ENCODE measurements at places on chromosomes 16 and 17.

- DNase-seq: no peak
Measured at GRCh38 chr16:29644338-29644857, 18.6 kb upstream of the SPN start.

DNA sequence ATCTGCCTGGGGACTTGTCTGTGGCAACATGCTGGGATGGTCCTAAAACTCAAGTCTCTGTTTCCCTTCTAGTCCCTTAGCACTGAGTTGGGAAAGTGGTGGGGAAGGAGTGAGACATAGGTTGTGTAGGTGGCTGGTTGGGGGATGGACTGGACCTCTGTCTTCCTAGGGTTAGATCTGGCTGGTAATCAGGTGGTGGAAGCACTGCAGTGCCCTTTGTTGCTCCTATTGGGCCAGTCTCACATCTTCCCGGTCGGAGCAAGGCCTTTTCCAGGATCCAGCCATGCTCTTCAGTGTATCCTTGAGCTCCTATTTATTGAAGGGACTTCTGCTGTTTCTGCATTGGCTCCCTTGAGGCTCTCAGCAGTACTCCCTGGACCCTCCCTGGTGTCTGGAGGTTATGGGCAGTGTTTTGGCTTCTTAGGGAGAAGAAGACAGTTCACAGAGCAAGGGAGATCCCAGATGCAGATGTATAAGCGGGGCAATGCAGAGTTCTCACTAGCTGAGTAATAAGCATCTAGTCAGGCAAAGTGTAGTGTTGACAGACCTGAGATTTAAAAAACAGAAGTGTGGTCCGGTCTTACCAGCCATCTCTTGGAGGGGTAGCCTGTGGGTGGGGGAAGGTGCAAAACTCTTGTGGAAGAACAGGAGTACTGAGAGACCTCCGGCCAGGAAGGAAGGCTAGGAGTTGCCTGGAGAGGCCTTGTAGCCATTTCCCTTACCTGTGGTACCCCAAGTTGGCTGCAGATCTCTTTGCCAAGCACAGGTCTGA is 1.3 kb upstream of the NUTF2 start:
- no peak for DNase-seq

DNA sequence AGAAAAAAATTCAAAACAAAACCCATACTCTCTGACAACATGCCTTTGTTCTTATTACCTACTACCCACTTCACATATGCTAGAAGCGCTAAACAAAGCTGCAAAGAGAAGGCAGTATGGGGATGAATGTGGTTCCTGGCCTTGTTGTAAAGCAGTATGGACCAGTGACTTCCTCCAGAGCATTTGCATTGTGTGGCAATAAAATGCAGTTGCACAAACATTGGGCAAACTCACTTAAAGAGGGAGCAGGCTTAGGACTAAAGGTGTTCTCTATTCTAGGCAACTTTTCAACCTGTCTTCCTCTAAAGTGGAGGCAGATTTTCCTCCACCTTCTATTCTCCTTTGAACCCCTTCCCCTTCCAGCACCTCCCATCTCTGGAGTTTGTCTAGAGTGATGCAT is 17.1 kb downstream of the TMIGD1 start:
- DNase-seq: no peak

GRCh38 chr17:77571155-77571981 is 387.1 kb upstream of the TNRC6C start:
- DNase-seq: peak; percentile 72

GRCh38 chr17:12631076-12631475 is 34.6 kb upstream of the MYOCD start:
- no peak for DNase-seq

GRCh38 chr17:43702637-43703036 is 40.9 kb upstream of the MEOX1 start:
- DNase-seq: no peak

DNA sequence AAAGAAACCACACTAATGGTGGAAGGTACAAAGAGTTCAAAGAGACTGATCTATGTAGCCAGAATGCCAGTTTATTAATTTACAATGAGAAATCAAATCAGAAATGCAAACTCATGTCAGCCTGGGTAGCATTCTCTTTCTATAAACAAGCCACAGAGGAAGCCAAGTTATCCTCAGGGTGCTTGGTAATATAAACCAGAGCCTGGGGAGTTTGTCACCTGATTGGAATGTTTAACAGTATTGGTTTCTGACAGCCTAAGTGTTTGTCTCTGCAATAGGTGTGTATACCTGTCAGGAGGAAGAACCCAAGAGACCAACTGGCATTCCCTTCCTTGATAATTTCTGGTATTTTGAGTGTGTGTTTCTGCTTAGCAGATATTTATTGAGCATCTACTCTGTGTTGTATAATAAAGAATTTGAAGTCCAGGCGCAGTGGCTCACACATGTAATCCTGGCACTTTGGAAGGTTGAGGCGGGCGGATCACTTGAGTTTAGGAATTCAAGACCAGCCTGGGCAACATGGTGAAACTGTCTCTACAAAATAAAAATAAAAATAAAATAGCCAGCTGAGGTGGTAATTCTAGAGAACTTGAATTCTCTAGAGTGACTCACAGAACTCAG is 3.1 kb upstream of the C17orf58 start:
- no peak for DNase-seq

DNA sequence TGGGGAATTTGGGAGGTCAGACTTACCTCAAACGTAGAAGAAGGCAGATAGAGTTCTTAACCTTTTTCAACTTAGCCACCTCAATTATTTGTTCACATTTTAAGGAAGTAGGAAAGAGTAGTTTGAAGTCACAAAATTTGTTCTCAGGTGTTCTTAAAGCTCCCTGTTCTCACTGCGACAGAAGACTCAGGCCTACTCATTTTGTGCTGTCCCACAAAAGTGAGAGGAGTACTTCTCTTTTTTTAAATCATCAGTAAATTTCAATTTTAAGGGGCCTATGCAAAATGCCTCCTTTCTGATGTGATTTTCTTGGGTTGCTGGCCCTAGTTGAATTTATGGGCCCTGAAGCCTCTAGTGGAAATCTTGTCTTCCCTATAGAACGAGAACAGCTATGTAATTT is 133.4 kb downstream of the MAP2K6 start:
- no peak for DNase-seq

GRCh38 chr17:56136301-56136700 is 17.0 kb upstream of the ANKFN1 start:
- no peak for DNase-seq

- DNase-seq: no peak
Measured at GRCh38 chr17:75642784-75643642, 9.8 kb downstream of the SMIM5 start.

GRCh38 chr17:53100126-53100525 is 722.6 kb upstream of the KIF2B start:
- no peak for DNase-seq

DNA sequence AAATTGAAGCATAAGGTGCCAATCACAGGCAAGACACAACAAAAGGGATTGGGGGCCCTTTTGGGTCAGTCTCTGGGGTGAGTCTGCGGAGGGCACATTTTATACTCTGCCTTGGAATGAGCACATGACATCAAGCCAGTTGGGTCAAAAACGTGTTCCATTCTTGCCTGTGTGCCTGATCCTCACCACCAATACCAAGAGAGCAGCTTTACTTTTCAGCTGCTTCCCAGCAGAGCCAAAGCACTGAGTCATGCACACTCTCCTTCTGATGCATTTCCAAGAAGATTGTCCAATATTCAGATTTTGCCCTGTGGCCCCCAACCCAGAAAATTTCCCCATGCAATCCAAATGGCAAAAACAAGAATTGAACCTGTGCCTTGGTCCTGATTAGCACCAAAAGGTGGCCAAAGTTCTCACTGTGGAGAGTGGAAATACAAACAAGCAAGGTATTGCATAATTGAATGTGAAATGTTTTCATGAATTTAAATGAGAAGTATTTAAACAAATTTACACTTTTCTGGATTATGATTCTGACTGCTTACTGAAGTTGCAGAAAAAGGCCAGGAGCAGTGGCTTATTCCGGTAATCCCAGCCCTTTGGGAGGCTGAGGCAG is 217.8 kb upstream of the SOX9 start:
- no peak for DNase-seq

DNA sequence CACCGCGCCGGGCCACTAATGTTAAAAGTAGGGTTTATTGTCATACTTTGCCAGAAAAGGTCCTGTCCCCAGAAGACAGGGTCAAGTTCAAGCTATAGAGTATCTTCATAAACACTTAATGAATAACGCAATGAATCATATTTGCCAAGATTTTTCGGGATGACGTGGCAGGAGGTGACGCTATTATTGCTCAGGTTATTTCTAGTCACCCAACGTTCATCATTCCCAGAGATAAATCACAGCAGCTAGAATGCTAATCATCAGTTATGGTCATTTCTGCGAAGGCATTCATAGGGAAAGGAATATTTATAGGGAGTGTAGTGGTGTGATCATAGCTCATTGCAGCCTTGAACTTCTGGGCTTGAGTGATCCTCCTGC is 2.0 kb downstream of the TMC5 start:
- no peak for DNase-seq

GRCh38 chr16:26770547-26770946 is 296.2 kb upstream of the C16orf82 start:
- no peak for DNase-seq

GRCh38 chr17:1800240-1800639 is 29.5 kb downstream of the SMYD4 start:
- no peak for DNase-seq

- DNase-seq: no peak
Measured at GRCh38 chr17:68305142-68305541, 13.8 kb downstream of the ARSG start.

DNA sequence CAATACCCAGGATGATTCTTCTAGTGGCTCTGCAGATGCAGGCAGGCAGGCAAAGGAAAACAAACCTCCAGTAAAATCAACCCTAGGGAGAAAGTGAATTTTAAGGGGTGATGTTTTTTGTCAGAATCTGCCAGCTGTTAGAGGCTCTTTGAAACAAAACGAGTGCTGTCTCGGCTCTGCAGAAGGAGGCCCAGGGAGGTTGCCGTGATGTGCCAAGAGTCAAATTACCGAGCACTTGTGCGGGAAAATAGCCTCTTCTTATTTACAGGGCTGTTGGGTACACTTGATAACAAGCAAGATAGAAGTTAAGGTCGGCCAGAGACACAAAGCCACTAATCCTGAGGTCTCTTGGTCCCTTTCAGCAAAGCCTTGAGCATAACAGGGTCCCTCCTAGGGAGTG is 68.9 kb upstream of the EEF2KMT start:
- DNase-seq: no peak

GRCh38 chr16:96935-97381 is 18.9 kb downstream of the MPG start:
- peak; percentile 86 for DNase-seq

DNA sequence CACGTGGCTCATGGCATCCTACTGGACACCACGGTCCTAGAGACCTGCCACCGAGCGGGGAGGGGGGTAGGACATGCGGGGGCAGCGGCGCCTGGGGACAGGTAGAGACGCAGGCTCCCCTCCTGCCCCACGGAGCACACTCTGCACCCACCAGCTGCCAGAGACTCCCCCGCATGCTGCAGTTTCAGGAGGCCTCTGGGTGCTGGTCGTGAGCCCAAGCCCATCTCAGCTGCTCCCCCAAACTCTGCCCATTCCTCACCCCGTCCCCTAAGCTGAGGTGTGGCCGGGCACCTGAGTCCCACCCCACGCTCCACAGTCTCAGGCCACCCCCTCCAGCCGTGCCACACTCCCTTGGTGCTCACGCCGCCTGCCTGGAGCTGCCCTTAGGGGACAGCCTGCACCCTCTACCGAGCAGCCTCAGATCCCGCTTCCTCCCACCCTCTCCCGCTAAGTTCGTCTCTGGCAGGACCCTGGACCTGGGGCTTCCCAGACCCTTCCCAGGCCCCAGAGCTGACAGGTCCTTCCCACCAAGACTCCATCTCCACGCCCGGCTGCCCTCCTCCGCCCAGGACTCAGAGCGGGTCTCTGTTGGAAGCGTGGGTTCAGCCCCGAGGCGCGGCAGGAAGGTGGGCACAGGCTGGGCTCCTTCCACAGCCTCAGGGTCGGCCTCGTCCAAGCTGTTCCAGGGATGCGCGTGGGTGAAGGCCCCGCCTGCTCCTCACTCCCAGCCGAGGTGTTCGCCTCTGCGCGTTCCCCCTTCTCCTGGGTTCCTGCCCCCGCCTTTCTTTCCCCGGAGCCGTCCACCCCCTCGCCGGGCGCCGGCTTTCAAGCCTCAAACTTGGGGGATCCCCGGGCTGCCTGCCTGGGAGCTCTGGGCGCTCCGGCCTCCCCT is 1.3 kb downstream of the RAB40B start:
- DNase-seq: peak; percentile 31

- no peak for DNase-seq
Measured at GRCh38 chr16:80671281-80671849, 130.6 kb downstream of the DYNLRB2 start.

- peak; percentile 57 for DNase-seq
Measured at GRCh38 chr16:84785843-84786581, 33.8 kb upstream of the CRISPLD2 start.

GRCh38 chr17:8924595-8924994 is 40.9 kb downstream of the PIK3R5 start:
- DNase-seq: no peak

- DNase-seq: no peak
Measured at GRCh38 chr16:12011565-12011964, 35.0 kb downstream of the SNX29 start.

DNA sequence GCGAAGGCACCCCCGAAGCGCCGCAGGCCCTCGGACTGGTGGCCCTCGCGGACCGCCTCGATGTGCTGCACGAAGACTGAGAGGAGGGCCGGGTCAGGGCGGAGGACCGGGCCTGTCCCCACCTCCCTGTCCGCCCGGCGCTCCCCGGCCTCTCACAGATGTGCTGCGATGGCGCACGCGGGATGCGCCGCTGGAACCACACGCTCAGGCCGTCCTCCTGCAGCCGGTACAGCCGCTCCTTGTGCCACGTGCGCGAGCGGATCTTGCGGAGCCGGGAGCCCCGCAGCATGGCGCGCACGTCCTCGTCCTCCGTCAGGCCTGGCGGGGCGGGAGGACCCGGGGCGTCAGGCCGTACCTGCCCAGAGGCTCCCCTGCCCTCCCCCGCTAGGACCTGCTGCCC is 11.3 kb downstream of the PLCD3 start:
- DNase-seq: no peak

GRCh38 chr17:30454635-30455034 is 22.6 kb upstream of the GOSR1 start:
- no peak for DNase-seq

Data from left hindlimb (tissue), 1 donor.